ENCODE measurements at places on chromosomes 3 and 15.

DNA sequence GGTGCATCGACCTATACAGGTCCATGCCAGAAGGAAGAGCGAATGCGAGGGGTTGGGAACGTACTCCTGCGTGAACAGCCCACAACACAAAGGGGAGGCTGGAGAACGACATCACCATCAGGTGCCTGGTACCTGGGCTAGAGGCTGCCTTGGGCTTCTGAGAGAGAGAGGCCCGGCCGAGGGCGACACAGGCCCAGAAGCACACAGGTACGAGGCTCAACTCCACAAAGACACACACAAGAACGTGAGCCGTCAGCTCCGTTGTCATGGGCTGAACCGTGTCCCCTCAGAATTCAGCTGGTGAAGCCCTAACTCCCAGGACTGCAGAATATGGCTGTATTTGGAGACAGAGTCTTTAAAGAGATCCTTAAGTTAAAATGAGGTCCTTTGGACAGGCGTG, 134.3 kb downstream of the ATP10A start:
- DNase-seq = no peak

DNA sequence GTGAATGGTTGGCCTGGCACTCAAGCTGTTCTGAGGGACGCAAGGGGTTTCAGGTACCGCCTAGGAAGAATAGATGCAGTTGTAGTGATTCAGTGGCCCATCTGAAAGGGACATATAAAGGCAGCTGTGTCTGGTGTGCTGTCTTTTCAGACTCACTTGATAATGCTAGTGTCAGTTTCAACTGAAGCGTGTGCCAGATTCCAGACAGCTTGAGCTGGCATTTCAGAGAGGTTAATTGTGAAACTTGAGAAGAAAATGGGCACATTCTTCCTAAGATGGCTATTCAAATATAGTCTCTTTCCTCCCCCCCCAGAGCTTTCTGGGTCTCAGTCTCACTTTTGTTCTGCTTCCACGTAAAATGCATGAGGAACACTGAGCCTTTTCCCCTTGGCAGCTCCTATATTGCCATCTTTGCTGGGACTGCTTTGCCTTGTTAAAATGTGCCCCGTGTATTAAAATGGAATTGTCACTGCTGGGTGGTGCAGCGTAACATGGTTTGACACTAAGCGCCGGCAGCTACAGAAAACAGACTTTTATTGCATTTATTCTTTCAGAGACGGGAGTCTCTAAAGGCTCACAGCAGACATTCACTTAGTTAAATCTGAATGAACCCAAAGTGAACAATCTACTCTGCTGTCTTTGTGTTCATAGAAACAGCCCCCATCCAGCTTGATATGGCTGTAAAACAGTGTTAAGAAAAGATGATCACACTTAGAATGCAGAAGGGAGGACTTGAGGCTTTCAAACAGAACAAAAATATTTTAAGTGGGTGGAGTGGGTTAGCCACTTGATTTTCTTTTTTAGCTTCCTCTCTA, 478.7 kb downstream of the RBMS3 start:
- DNase-seq = no peak

- peak; percentile 12 for DNase-seq
These were observed 62.8 kb upstream of the MEX3B start for GRCh38 chr15:82108489-82109078.

DNA sequence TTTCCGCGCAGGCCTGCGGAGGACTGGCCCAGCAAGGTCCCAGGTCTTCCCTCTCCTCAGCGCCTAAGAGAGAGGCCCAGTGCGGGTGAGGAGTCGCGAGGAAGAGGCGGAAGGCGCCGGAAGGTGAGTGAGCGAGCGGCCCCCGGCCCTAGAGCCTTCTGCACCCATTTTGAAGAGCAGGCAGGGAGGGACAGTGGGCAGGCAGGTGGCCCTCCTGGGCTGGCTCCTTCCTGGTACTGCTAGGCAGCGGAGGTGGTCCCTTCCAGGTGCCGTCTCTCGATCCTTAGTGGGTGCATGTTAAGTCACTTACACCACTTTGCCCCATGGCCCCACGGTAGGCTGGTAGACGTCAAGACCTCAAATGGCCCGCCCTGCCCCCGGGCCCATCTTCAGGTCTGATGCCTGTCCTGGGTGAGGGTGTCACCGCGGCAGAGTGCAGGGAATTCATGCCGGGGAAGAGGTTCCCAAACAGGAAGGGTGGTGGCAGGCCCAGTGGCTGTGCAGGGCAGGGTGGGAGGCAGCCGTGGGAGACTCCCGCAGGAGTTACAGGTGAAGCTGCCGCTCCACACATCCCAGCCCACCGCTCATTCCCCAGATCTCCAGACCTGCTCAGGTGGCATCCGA, 14.4 kb downstream of the PAK6 start:
- DNase-seq = no peak

GRCh38 chr3:131393051-131393450, 11.5 kb downstream of the NUDT16 start:
- no peak for DNase-seq

DNA sequence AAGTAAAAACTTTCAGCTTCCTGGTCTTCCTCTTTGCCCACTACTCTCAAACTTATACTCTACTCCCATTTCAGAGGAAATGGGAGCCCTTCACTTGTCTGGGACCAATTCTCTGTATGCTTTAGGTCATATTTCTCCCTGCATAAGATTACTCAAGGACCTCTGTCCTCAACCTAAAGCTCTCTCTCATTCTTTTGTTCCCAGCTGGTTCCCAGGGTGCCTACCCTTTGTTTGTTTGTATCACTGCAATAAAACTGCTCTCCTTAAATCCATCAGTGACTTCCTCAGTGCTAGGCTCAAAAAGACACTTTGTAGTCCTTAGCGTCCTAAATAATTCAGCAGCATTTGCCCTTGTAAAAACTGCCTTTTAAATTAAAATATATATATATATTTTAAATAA, 2.9 kb downstream of the NGRN start:
- no peak for DNase-seq

GRCh38 chr3:172129498-172129849, 90.1 kb downstream of the FNDC3B start:
- DNase-seq = no peak

- no peak for DNase-seq
These were observed 20.1 kb downstream of the DIPK2A start for GRCh38 chr3:143991713-143992112.

GRCh38 chr3:169813757-169814517, 1.2 kb upstream of the LRRC34 start:
- DNase-seq = peak; percentile 69

DNA sequence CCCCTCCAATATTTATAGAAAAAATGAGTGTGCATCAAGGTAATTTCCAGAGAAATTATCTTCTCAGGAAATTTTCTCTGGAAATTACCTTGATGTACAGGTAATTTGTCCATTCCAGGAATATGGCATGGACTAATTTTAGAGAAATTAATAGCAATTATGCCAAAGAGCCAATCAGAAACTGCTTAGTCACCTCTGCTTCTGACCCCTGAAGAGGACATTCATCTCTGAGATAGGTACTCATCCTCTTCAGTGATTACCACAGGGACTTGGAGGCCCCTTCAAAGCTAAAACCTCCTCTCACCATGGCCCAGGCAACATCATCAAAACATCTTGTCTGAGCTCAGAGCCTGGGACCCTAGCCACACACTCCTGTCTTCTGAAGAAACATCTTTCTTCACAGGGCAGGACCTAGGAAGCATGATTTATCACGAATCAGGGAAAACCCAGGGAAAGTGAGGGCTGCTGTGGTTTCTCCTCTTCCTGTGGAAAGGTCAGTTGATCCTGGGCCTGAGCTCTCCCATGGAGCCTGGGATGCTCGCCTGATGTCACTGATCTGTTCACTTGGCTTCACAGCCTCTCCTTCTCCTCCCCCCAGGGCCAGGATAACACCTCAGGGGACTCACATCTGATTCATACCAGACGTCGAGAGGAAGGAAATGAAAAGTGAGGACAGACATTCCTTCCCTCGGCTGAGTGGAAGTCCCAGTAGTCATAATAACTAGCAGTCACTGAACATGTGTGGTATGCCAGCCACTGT, 210.5 kb downstream of the DTWD1 start:
- DNase-seq = no peak

- DNase-seq = peak; percentile 16
These were observed 337.2 kb downstream of the SATB1 start for GRCh38 chr3:18087988-18088387.

DNA sequence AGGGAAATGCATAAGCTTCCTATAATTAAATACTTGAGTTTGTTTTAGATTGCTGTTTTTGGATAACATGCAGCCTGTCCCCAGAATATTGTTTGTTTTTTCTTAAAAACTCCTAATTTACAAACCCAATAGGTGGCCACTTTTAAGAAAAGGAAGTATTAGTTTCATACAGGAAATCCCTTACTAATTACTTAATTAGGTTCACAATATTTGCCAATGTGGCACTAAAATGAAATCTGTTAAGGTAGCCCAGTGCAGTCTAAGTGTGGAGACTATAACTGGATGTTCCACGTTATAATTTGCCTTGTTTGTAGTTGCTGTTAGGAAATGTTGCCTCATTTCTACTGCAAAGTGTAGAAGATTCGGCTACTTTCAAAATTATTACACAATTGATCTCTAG, 195.8 kb downstream of the BBX start:
- no peak for DNase-seq

DNA sequence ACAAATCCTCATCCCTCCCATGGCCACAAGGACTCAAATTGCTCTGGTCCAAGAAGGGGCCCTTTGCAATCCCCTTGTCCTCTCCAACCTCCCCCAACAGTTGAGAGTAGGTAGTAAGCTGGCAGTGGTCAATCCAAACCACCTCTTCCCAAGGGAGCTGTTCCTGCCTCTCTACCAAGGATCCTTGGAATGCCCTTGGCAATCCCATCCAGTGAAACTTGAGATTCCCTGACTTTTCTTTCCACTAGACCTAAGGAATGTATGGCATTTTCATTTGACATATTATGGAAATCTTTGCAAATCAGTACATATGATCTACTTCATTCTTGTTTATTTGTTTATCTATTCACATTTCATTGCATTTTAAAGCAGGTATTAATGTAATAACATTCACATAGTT, 4.8 kb upstream of the RBP2 start:
- no peak for DNase-seq

GRCh38 chr15:91376038-91376437, 276.0 kb downstream of the SV2B start:
- DNase-seq = no peak

DNA sequence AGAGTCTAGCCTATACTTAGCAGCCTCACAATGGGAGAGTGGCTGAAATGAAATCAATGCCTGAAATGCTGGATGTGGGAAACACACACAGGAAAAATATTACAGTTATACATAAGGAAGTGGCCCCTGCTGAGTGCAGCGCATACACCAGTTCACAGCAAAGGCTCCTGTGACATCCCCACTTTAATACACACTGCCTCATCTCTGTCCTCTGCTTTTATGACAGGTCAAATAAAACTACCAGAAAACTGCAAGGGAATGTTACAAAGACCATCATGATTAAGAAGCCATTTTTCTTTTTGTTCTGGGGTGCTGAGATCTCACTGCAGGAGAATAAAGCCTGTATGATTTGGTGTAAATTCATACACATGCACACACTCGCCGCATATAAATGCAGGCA, 214.3 kb downstream of the ARRDC4 start:
- no peak for DNase-seq

DNA sequence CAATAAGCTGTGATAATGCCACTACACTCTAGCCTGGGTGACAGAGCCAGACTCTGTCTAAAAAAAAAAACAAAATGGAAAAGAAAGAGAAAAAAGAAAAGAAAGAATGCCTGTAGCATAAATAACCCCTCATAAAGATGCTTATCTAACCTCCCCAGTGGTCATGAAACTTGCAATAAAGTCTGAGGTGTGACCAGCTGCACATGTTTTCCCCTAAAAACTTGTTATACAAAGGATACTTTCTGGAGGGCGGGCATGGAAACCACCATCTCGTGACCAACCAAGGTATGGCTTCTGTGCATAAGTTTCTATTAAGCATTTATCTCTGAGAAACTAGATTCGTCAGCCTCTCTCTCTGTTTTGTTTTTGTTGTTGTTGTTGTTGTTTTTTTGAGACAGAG, 21.8 kb downstream of the CCDC32 start:
- no peak for DNase-seq

- DNase-seq = no peak
These were observed 14.7 kb downstream of the FHIT start for GRCh38 chr3:61236556-61236955.

DNA sequence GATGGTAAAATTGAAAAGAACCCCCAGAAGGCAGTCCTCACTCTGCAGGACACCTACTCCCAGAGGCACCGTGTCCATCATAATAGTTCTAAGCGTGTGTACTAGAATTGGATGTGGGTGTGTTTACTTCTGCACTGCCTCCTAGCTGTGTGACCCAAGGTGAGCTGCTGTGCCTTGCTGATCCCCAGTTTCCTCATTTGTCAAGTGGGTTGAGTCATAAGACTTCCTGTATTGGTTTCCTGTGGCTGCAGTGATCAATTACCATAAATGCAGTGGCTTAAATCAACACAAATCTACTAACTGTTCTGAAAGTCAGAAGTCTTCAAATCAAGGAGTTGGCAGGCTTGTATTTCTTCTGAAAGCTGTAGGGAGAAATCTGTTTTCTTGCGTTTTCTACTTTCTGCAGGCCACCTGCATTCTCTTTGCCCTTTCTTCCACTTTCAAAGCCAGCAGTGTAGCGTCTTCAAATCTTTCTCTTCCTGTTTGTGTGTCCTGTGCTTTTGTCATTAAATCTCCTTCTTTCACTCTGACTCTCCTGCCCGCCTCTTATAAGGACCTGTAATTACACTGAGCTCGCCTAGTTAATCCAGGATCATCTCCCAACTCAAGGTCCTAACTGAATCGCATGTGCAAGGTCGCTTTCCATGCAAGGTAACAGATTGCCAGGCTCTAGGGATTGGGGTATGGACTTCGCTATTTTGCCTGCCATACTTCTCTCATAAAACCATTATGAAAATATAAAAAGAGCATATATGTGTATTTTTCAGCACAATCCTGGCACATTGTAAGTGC, 59.0 kb downstream of the RORA start:
- no peak for DNase-seq

DNA sequence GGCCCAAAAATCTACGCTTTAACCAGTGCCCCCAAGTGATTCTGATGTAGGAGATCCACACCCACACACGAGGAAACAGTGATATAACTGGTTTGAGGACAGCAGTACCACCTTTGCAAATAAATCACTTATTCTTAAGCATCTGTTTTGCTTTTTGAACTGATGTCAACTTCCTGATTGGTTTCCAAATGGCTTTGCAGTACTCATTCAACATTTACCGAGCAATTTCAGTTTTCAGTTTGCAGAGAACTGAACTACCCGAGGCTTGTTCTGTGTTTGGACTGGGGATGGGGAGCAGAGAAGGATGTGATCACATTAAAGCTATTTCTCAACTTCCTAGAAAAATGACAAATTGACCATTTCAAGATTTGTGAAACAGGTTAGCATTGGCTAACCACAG, 1.1 kb upstream of the GYG1 start:
- peak; percentile 82 for DNase-seq

DNA sequence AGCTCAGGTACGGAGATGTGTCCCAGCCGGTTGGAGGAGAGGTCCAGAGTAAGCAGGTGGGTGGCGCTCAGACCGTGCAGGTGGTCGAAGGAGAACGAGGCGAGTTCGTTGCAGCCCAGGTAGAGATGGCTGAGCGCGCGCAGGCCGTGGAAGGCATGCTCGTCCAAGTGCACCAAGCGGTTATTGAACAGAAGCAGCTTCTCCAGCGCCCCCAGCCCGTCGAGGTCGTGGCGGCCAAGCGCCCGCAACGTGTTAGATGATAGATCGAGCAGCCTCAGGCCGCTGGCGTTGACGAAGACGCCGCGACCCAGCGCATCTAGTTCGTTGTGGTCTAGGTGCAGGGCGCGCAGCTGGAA, 648 bp downstream of the AMIGO3 start:
- no peak for DNase-seq

Data from HL-60 (cell line).